ENCODE measurements at places on chromosomes 1 and 21.
A peak's percentile ranks its signal among the peaks of the same experiment; 100 is the strongest.

- DNase-seq, result peak; percentile 25
- no peaks in the 10 kb centered on the region for H3K27me3 ChIP-seq
- no peak overlapping the region for H3K27ac ChIP-seq
- H3K36me3 ChIP-seq, result no peaks in the 10 kb centered on the region
- peaks cover 3% of the 10 kb centered on the region for H3K4me1 ChIP-seq
These were observed 86.6 kb downstream of the DMRTB1 start for GRCh38 chr1:53545663-53546408.

DNA sequence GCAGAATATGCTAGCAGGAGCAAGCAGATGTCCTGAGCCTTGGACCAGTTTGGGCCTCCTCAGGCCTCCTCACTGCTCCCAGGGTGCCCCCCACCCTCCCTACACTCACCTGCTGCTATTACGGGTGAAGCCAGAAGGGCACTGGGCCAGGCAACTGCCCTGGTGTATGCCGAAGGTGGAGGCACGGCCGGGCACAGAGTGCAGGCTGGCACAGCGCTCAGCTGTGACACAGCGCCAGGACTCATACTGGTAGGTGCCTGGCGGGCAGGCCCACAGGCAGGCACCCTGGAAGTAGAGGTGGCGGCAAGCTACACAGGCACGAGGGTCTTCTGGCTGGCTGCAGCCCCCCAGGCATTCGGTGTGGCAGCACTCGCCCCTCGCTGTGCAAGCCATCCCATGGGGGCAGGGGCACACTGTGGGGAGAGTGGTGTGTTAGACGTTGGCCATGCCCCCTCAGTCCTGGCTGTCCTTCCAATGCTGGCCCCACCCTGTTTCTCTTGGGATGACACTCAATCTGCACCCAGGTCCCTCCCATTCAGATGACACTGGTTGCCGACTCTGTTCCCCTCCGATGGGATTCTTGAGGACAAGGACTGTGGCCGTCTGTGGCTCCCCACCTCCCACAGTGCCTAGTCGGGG is 7.0 kb downstream of the INSRR start:
- no peak overlapping the region for H3K4me3 ChIP-seq
- peaks cover 20% of the 10 kb centered on the region for H3K27me3 ChIP-seq
- no peak overlapping the region for H3K27ac ChIP-seq
- peaks cover 13% of the 10 kb centered on the region for H3K4me1 ChIP-seq
- H3K36me3 ChIP-seq, result no peaks in the 10 kb centered on the region

DNA sequence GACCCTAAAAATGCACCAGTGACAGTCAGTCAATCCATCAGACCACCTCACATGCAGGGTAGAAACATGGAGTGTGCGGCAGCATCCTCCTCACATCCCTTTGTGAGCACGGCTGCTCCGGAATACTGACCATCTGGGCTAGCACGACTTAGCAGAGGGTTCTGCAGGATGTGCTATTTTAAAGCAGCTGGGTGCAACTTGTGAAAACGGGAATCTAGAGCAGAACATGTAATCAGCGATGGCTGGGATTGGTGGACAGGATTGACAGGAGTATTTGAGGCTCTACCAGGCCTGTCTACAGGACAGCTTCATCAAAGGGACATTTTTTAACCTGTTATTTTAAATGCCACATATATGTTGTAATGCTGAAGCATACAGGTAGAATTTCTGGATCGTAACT is 16.8 kb upstream of the PLEKHM2 start:
- no peak overlapping the region for H3K27ac ChIP-seq
- no peaks in the 10 kb centered on the region for H3K27me3 ChIP-seq
- no peak overlapping the region for H3K4me3 ChIP-seq

- no peaks in the 10 kb centered on the region for H3K27me3 ChIP-seq
- no peak for DNase-seq
These were observed 8.0 kb downstream of the FAAH start for GRCh38 chr1:46401964-46402626.

DNA sequence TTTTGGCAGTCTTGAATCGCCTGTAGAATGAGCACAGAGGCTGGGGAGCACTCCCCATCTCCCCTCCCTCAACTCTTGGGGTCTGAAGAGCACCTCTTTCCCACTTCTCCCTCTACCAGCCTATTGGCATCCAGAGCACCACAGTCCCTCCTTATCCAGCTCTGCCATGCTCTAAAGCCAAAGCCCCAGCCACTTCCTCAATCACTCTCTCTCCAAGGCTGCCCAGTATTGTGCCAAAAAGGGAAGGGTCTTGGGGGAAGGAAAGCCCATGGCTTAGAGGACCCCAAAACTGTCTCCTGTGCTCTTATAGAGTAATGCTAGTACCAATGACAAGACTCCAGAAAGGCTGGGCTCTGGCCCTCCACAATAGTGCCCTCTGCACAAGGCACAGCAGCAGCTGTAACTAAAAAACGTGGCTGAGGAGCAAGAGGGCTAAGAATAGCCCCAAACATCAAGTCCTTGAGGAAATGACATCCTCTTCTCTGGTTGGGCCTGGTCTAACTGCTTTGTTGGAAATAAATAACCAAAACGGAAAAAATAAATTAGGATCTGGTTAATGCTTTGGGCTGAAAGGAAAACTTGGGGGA is 28.4 kb downstream of the SLC27A3 start:
- peaks cover 35% of the 10 kb centered on the region for H3K4me1 ChIP-seq
- peaks cover 46% of the 10 kb centered on the region for H3K36me3 ChIP-seq
- no peak for DNase-seq
- H3K27ac ChIP-seq, result peak overlapping the region; percentile 37
- H3K4me3 ChIP-seq, result no peak overlapping the region

DNA sequence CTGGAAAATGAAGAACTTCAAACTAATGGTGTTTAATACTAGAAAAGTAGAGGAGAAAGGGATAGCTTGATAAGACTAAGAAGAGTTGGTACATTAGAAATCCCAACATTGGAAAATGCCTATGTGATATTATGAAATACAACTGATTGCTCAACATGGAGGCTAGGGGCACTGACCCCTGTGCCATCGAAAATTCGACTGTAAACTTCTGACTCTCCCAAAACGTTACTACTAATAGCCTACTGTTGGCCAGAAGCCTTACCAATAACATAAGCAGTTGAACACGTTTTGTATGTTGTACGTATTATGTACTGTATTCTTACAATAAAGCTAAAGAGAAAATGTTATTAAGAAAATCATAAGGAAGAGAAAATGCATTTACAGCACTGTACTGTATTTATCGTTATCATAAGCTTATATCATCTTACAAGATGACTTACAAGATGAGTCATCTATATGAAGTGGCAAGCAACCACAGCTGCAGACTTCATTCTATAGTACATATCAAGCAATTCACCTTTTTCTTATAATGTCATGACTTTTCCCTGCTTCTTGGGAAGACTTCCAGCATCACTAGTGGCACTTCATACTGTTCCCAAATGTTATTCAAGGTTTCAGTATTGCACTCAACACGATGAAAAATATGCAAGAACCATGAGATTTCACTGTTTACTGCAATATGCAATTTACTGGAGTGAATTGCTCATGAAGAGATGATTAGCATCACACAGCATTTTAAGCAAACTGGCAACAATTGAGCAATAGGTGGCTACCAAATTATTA is 12.9 kb upstream of the CTSK start:
- peaks cover 78% of the 10 kb centered on the region for H3K36me3 ChIP-seq
- H3K4me3 ChIP-seq, result no peak overlapping the region
- no peak for DNase-seq
- H3K27me3 ChIP-seq, result no peaks in the 10 kb centered on the region

- no peaks in the 10 kb centered on the region for H3K27me3 ChIP-seq
- H3K27ac ChIP-seq, result no peak overlapping the region
- H3K4me3 ChIP-seq, result no peak overlapping the region
- DNase-seq, result no peak
- H3K36me3 ChIP-seq, result no peaks in the 10 kb centered on the region
These were observed 169.6 kb upstream of the LHX8 start for GRCh38 chr1:74964508-74965102.

GRCh38 chr1:171742577-171742922 is 685 bp upstream of the VAMP4 start:
- no peak for DNase-seq
- peak overlapping the region; percentile 100 for H3K27ac ChIP-seq
- H3K4me3 ChIP-seq, result peak overlapping the region; percentile 98
- peaks cover 24% of the 10 kb centered on the region for H3K36me3 ChIP-seq
- no peaks in the 10 kb centered on the region for H3K27me3 ChIP-seq

DNA sequence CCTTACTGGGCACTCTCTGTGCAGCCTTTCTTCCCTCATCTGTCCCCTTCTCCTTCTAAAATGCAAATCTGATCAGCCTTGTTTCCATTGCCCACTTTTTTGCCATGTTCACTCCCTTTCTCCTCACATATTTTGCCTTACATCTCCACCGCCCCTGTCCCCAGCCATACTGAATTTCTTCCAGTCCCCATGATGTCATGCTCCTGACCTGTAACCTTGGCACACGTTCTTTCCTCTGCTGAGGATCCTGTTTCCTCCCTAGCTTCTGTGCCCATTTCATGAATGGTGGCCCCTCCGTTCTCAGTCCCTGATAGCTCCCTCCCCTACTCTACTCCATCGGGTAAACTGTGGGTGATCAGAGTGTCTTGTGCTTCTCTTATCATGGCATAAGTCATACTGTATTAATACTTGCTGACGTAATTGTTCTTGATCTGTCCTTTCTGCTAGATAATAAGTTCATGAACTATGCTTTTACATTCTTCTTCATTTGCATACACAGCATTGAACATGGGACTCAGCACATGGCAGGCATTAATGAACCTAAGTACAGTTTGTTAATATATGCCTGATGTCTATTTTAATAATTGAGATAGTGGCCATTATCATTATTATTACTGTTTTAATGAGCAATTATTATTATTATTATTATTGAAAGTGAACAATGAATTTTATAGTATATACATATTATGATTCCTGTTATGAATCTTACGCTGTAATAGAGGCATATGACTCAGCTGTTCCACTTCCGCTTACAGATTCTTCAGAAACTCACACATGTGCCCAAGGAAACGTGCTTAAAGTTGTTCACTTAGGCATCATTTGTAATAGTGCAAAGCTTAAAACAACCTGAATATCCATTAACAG is 28.5 kb downstream of the MAP3K21 start:
- peaks cover 20% of the 10 kb centered on the region for H3K4me1 ChIP-seq
- H3K36me3 ChIP-seq, result no peaks in the 10 kb centered on the region
- no peak overlapping the region for H3K4me3 ChIP-seq
- H3K27ac ChIP-seq, result peak overlapping the region; percentile 51
- H3K27me3 ChIP-seq, result peaks cover 4% of the 10 kb centered on the region

- peaks cover 5% of the 10 kb centered on the region for H3K27me3 ChIP-seq
- no peak overlapping the region for H3K4me3 ChIP-seq
- no peak overlapping the region for H3K27ac ChIP-seq
- H3K4me1 ChIP-seq, result peaks cover 2% of the 10 kb centered on the region
- no peak for DNase-seq
- H3K36me3 ChIP-seq, result no peaks in the 10 kb centered on the region
These were observed 23.0 kb upstream of the TMEM52 start for GRCh38 chr1:1941868-1942752.

- peak overlapping the region; percentile 91 for H3K4me3 ChIP-seq
- peaks cover 17% of the 10 kb centered on the region for H3K36me3 ChIP-seq
- DNase-seq, result peak; percentile 64
- H3K4me1 ChIP-seq, result peaks cover 37% of the 10 kb centered on the region
These were observed 14.3 kb upstream of the SPEN start for GRCh38 chr1:15833069-15833679.

DNA sequence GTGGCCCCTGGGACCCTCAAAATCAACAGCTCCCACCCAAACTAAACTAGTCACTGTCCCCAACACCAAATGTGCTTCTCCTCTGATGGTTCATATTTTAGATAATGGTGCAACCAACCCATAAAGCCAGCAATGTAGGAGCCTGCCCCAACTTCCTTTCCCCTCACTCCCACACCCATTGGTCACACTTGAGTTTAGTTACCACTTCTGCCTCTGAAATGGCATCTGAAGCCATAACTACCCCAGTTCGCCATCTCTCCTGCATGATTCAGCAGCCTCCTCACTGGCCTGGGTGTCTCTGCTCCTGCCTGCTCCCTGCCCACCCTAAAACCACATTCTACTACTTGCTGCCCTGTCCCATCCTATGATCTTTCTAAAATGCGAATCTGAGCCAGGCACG is 3.4 kb upstream of the CDCP2 start:
- no peak for DNase-seq
- H3K27ac ChIP-seq, result no peak overlapping the region
- no peaks in the 10 kb centered on the region for H3K27me3 ChIP-seq
- no peaks in the 10 kb centered on the region for H3K36me3 ChIP-seq
- no peak overlapping the region for H3K4me3 ChIP-seq
- no peaks in the 10 kb centered on the region for H3K4me1 ChIP-seq

- no peaks in the 10 kb centered on the region for H3K27me3 ChIP-seq
- no peak overlapping the region for H3K4me3 ChIP-seq
- no peaks in the 10 kb centered on the region for H3K4me1 ChIP-seq
- no peak for DNase-seq
- H3K36me3 ChIP-seq, result peaks cover 3% of the 10 kb centered on the region
These were observed 48.2 kb downstream of the SLX9 start for GRCh38 chr21:44987886-44988606.

- H3K36me3 ChIP-seq, result peaks cover 4% of the 10 kb centered on the region
- no peak for DNase-seq
- no peak overlapping the region for H3K4me3 ChIP-seq
- no peak overlapping the region for H3K27ac ChIP-seq
- no peaks in the 10 kb centered on the region for H3K27me3 ChIP-seq
These were observed 133.1 kb downstream of the AKT3 start for GRCh38 chr1:243716906-243717305.

- DNase-seq, result no peak
- H3K36me3 ChIP-seq, result no peaks in the 10 kb centered on the region
- no peak overlapping the region for H3K4me3 ChIP-seq
These were observed 5.6 kb downstream of the CFAP57 start for GRCh38 chr1:43177691-43178090.

- no peaks in the 10 kb centered on the region for H3K36me3 ChIP-seq
- H3K4me3 ChIP-seq, result no peak overlapping the region
- no peaks in the 10 kb centered on the region for H3K4me1 ChIP-seq
These were observed 62.3 kb downstream of the GFI1 start for GRCh38 chr1:92424381-92424780.

DNA sequence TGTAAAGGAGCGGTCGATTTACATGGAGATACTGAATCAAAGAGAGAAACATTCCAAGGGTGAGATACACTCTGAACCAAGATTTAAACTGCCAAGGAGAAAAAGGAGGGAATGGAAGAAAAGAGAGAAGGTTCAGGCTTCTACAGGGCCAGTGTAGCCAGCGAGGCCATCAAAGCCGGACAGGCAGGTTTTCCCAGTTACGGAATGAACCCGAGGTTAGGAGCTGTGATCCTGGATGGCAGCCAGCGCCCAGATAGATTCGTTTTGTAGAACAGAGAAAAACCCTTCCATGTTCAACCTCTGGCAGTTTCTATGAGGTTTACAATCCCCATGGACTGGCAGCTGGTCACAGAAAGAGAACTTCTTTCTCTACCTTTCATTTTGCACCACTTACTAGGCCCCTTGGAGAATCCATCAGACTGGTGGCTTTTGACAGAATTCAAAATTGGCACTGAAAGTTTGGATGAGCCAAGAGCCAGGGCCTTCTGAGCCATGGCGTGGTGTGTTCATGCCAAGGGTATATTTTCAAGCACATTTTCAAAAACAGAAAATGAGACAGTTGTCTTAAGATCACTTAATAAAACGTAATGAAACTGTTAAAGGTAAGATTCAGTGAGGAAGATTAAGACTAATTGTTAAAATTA is 171.5 kb downstream of the RUNX1 start:
- H3K36me3 ChIP-seq, result peaks cover 95% of the 10 kb centered on the region
- H3K27ac ChIP-seq, result peak overlapping the region; percentile 4
- H3K27me3 ChIP-seq, result no peaks in the 10 kb centered on the region
- no peak overlapping the region for H3K4me3 ChIP-seq
- peaks cover 69% of the 10 kb centered on the region for H3K4me1 ChIP-seq

GRCh38 chr1:21652101-21652936 is 16.8 kb downstream of the RAP1GAP start:
- H3K27ac ChIP-seq, result no peak overlapping the region
- H3K27me3 ChIP-seq, result peaks cover 31% of the 10 kb centered on the region
- peaks cover 14% of the 10 kb centered on the region for H3K4me1 ChIP-seq
- peak; percentile 39 for DNase-seq
- no peaks in the 10 kb centered on the region for H3K36me3 ChIP-seq

Data from activated T-cell treated with anti-CD3 and anti-CD28 coated beads, Interleukin-2, amount 50 U/mL, for 24 hours (primary cell).